ENCODE measurements at places on chromosomes 13 and 19.

- no peak for DNase-seq
Measured at GRCh38 chr13:111252446-111253364, 67.7 kb upstream of the TEX29 start.

DNA sequence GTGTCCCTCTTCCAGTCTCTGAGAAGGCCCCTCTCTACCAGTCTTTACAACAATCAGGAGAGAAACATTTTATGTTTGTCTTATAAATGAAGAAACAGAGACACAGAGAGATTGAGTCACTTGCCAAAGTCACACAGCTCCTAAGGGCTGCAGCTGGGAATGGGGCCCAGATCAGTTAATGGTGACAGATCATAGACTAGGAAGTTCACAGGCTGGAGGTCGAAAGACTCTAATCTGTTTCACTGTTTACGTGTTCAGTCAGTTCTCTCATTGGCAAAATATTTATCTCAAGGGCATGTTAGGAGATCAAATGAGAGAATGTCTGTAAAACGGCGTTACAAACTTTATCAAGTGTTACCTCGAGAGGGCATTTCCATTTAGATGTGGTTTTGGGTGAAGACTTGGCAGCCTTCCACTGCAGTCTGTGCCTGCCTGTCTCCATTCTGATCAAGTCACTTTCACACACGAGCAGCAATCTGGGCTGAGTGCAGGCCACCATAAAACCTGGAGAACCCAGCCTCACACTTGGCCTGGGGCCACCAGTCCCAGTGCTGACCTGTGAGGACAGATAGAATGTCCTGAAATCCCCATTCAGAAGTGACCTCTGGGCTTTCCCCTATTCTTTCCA lies 65.1 kb downstream of the SIAH3 start:
- no peak for DNase-seq

DNA sequence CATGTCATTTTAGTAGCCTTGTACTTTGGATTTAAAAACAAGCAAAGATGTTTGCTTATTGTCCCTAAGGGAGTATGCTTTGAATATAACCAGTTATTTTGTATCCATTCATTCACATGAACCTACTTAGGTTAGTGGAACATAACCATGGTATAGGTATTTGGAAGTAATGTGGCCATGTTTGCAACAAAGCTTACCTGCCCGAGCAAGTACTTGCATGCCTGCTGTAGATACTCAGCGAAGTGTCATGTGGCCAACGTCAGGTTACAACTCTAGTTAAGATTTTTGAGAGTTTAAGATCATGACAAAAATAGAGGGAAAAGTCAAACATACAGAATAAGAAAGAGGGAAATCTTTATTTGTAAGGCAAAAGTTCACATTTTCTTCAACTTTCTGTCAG lies 57.2 kb downstream of the COG6 start:
- DNase-seq: no peak

DNA sequence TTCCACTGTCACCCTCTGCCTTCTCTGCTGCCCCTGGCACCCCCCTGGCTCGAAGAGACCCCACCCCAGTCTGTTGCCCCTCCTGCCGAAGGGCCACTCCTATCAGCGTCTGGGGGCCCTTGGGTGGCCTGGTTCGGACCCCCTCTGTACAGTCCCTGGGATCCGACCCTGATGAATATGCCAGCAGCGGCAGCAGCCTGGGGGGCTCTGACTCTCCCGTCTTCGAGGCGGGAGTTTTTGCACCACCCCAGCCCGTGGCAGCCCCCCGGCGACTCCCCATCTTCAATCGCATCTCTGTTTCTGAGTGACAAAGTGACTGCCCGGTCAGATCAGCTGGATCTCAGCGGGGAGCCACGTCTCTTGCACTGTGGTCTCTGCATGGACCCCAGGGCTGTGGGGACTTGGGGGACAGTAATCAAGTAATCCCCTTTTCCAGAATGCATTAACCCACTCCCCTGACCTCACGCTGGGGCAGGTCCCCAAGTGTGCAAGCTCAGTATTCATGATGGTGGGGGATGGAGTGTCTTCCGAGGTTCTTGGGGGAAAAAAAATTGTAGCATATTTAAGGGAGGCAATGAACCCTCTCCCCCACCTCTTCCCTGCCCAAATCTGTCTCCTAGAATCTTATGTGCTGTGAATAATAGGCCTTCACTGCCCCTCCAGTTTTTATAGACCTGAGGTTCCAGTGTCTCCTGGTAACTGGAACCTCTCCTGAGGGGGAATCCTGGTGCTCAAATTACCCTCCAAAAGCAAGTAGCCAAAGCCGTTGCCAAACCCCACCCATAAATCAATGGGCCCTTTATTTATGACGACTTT lies 2.0 kb downstream of the ZFP36 start:
- DNase-seq: no peak

GRCh38 chr19:48329167-48329891 lies 4.0 kb downstream of the EMP3 start:
- peak; percentile 12 for DNase-seq

DNA sequence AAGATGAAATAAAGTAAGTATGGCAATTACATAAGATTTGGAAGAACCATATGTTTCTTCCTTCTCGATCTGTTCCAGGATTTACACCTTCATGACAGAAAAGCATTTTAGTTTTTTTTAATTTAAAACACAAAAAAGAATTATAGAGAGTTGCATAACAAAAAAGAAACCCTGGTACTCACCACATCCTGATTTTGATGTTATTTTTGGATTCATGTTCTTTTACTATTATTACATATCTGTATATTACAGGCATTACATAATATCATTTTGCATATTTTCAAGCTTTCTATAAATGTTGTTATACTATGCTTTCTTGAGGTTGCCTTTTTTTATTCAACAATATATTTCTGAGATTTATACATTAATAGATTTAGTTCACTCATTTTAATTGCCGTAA lies 6.7 kb upstream of the KATNAL1 start:
- DNase-seq: no peak

All from amygdala (tissue), 56 donors.